AG08395 (cell line): ENCODE measurements at places on chromosomes 5 and 9.

- DNase-seq, result peak; percentile 12
Observed at GRCh38 chr5:80867233-80867632, 92.9 kb upstream of the RASGRF2 start.

- DNase-seq, result no peak
Observed at GRCh38 chr5:83104021-83104420, 26.7 kb downstream of the XRCC4 start.

GRCh38 chr5:34591723-34592122 lies 64.4 kb upstream of the RAI14 start:
- DNase-seq, result peak; percentile 19

DNA sequence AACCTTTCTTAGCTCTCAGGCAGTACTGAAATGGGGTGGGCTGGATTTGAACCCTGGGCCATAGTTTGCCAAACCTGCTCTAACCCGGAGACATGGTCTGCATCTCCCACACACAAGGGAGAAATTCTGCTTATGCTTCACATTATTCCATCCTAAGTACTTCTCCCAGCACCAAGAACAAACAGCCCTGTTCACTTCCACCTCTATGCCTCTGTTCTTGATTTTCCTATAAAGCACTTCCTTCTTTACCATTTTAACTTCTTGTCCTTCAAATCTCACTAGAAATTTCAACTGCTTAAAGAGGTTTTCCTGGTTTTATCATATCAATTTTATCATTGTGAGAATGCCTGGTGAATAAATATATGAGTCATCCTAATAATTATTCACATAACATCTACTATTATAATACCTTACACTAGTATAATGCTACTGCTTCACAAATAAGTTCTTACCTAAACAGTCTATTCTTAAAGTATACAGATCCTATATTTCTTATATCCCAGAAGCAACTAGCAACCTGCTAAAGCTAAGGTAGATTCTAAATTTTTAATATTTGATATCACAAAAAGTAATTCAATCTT lies 12.7 kb downstream of the FEM1C start:
- no peak for DNase-seq

DNA sequence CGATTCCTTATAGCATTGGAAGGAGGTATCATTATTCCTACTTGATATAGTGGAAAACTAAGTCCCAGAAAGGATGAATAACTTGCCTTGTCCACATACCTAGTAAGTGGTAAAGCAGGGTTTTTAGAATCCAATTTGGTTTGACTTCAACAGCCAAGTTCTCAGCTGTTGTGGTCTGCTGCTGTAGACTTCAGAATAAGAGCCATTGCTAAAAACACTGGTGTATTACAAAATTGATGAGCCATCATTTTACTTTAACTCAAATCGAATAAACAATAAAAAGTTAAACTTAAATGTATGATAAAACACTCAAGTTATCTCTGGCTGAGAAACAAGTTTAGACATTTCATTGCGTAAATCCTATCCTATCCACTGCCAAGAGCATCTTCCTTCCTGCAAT lies 610.8 kb downstream of the TLE1 start:
- no peak for DNase-seq

DNA sequence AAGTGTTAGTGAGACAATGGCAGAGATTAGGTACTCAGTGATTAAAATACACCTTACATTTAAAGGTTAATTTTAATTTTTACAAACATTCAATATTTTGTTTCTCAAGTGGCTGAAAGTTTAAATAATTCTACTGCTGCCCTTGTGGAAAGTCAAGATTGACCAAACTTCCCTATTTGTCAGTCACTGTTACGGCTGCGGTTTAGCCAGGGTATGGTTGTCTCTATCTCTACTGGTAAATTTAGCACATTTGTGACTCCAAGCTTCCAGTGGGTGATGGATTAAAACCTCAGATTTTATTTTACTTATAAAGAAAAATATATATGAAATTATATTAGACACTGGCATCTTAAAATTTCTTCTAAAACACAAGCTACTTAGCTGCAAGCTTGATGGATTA lies 368.4 kb downstream of the CDH18 start:
- DNase-seq, result no peak

DNA sequence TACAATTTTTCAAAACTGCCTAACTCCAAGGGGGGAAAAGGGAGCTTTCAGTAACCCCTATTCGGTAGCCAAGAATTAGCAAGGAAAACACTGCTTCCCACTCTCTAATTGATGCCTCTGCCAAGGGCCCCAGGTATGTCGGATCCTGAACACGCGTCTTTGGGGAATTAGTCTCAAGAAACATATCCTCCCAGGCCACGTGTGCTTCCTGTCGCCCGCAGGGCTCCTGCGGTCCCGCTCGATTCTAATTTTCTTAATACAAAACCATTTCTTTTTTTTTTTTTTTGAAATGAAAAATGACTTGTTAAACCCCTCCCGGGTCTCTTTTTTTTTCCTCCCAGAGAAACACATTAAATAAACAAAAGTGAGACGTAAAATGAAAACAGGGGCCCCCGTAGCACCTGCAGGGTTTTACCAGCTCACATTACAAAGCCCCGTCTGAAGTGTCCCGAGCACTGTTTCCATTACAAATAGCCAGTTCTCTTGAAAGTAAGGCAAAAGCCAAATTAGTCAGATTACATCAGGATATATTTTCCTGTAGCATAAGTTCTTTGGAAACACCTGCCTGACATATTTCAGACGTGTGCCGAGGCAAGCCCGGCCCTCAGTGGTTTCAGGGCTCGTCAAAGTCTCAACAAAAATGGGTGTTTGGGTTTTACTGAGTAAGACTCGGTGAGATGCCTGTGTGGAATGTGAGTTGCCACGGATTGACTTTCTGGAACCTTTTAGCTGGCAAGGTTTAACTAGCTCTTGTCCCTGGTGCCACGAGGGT lies 21.5 kb downstream of the SMIM23 start:
- peak; percentile 13 for DNase-seq

- no peak for DNase-seq
Observed at GRCh38 chr5:114830114-114830513, 339.6 kb downstream of the TRIM36 start.

DNA sequence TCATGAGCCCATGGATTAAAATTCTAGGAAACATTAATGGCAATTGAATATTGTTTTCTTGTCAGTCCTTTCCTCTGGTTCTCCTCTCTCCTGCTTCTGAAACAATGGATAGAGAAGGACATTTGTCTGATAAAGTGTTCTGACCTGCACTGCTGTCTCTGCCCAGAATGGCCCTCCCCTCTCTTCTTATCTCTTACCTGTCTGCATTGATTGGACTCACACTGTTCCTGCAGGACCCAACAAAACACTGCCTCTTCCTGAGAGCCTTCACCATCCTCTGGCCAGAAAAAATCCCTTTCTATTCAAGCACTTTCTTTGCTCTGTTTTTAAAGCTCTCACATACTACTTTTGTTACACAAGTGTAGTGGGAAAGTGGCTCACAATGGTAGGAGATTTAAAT lies 143.8 kb upstream of the DHFR start:
- DNase-seq, result no peak

DNA sequence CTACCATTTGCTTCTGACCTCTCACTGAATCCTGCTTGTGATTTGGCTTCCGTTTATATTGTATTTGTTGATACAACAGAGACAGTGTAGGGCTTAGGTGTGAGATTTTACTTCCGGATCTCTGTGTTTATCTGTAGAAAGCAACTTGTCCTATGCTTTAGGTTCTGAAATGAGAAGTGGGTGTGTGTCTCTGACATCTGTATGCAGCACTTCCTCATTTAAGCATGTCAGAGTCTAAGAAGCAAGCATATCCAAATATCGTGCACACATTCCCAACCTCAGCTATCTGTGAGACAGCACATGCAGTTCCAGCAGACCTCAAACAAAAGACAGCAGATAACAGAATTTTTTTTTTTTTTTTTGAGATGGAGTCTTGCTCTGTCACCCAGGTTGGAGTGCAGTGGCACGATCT lies 16.3 kb downstream of the KLF9 start:
- DNase-seq, result no peak

GRCh38 chr9:21810388-21810787 lies 8.0 kb downstream of the MTAP start:
- DNase-seq, result no peak

GRCh38 chr5:83450967-83451248 lies 20.6 kb upstream of the VCAN start:
- no peak for DNase-seq

DNA sequence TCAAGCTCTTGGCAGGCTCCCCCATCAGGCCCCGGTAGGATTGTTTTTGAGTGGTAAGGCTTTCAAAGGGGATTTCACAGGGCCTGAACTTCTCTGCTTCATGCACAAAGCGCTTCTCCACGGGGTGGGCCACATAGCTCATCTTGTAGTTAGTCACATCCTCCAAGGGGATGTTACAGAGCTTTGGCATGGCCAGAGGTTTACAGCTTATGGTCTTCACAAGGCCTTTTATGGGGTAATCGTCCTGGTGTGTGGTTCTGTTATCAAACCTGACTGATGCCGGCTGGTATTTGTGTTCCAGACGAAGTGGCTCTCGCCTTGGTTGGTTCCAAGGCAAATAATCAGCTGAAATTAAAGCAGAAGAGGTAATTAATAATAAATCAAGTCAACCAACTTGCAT lies 104.3 kb downstream of the SAXO1 start:
- no peak for DNase-seq

GRCh38 chr5:180169248-180170105 lies 39.5 kb downstream of the RASGEF1C start:
- DNase-seq, result no peak

DNA sequence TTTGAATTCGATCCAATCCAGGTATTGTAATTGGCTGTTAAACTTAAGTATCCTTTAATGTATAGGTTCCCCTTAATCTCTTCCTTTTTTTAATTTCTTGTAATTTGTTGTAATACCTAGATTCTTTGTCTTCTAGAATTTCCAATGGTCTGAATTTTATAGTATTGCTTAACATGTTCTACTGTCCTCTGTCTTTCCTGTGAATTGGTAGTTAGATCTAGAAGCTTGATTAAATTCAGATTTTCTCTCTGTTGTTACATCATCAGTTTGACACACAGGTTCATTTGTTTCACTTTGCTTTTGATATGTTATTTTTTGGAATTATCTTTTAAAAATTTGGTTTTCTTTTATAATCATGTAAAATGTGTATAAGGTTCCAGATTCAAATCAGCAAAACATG lies 13.8 kb downstream of the ZCCHC7 start:
- DNase-seq, result no peak

DNA sequence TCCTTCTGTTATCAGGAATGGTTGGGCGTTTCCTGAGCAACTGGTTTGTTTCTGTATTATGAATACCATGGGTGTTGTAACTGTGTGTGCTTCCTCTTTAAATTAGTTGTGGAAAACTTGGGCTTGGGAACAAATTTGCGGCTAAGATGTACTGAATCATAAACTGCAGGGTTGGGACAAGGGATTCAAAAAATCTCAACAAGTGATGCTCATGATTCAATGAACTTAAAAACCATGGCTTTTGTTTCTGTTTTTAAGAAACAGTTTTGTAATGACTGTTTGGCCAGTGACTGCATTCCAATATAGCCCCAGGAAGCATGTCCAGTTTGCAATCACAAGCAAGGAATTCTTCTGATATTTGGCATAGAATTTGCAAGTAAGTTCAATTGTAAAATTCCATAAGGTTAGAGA lies 657.5 kb upstream of the WWC1 start:
- peak; percentile 80 for DNase-seq

- DNase-seq, result peak; percentile 69
Observed at GRCh38 chr9:115204904-115205453, 87.0 kb upstream of the TNC start.

DNA sequence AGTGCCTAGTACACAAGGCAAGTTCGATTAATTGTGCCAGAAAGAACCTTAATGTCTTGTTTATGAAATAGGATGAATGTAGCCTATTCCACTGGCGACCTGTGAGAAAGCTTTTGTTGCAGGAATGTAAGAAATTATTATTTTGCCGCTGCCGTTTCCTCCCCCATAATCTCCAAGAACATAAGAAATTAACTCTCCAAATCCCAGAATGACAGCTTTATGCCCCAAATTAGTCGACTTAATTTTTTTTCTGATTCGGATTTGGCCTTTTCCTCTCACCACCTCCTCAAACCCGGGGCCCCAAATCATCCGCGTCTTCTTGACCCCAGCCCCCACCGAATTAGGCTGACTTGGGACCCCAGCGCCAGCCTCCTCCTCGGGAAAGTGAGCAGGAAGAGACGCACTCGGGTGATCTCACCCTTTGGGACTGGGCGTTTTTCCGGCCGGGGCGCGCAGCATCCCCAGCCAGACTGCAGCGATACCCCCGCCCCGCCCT lies 682 bp upstream of the SPTAN1 start:
- DNase-seq, result no peak

DNA sequence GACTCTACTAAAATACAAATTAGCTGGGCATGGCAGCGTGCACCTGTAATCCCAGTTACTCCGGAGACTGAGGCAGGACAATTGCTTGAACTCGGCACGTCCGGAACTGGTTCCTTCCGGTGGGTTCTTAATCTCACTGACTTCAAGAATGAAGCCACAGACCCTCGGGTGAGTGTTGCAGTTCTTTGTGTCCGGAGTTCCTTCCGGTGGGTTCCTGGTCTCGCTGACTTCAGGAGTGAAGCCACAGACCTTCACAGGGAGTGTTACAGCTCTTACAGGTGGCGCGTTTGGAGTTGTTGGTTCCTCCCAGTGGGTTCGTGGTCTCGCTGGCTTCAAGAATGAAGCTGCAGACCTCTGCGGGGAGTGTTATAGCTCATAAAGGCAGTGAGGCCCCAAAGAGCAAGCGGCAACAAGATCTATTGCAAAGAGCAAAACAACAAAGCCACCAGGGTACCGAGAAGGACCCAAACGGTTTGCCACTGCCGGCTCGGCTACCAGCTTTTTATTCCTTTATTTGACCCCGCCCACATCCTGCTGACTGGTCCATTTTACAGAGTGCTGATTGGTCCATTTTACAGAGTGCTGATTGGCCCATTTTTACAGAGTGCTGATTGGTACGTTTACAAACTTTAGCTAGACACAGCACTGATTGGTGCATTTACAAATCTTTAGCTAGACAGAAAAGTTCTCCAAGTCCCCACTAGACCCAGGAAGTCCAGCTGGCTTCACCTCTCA lies 28.6 kb upstream of the SLC6A19 start:
- no peak for DNase-seq

DNA sequence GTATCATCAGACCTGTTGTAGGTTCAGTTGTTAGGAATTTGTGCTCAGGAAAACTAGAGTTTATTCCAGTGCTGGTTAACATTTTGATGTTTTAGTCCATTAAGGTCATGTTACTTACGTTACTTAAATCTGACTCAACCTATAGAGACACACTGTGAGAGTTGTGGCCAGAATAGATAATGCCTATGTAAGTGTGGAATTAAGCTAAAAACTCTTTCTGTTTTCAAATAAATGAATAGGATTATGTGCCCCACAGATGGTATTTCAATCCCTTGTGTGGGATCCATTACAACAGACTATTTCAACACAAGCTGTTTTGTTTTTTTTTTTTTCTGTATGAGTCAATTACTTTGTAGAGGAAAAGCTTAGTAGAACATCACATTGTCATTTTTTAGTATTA lies 68.1 kb downstream of the MEGF10 start:
- DNase-seq, result peak; percentile 33

- no peak for DNase-seq
Observed at GRCh38 chr5:78793907-78794662, 145.5 kb upstream of the LHFPL2 start.

DNA sequence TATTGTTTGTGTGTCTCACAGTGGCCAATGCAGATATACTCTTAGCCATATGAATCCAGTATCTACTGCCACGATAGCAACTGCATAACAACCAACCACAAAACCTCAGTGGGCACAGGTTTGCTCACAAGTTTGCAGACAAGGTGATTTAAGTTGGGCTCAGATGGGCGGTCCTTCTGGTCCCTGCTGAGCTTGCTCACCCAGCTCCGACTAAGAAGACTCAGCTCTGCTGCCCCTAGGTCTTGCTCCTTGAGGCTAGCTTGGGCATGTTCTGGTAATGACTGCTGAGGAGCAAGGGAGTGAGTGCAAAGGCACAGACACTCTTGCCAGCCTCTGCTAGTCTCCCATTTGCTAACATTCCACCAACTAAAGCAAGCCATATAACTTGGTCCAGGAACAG lies 52.6 kb downstream of the MTX3 start:
- no peak for DNase-seq
